ENCODE measurements at places on chromosomes 6 and 20.

DNA sequence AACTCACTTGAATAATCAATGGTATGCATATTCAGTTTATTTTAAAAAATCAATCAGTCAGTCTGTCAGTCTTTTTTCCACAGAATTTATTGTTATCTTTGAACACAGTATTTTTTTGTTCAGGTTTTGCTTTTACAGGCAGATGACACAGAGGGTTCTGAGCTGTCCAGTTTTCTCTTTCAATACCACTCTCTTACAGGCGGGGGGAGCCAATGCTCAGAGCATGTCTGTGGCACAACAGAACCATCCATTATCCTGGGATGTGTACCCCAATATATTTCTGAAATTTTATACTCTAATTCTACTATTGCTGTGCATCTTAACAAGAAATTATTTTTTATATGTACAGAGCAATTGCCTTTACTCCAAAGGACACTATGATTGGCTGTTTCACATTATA lies 21.2 kb downstream of the ROS1 start:
- no peak for DNase-seq

GRCh38 chr6:97501853-97502252 lies 218.8 kb upstream of the MMS22L start:
- no peak for DNase-seq

GRCh38 chr6:43974643-43975230 lies 152.5 kb downstream of the MRPL14 start:
- DNase-seq = no peak

DNA sequence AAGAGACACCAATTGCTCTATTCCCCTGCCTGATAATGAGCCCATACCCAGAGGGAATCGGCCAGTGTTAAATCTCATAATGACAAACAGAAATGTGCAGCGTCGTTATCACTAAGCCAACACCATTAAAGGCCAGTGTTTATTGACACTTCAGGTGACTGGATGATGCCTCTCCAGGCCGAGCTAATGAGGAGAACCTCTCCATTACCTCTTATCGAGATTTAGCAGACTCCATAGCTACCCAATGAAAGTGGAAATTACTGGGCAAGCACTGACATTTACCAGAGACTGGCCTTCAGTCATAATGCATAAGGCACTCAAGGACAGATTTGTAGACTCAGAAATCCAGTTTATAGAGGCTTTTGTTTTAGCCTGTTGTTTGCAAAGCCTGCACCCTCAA lies 669.5 kb downstream of the MAFB start:
- no peak for DNase-seq

DNA sequence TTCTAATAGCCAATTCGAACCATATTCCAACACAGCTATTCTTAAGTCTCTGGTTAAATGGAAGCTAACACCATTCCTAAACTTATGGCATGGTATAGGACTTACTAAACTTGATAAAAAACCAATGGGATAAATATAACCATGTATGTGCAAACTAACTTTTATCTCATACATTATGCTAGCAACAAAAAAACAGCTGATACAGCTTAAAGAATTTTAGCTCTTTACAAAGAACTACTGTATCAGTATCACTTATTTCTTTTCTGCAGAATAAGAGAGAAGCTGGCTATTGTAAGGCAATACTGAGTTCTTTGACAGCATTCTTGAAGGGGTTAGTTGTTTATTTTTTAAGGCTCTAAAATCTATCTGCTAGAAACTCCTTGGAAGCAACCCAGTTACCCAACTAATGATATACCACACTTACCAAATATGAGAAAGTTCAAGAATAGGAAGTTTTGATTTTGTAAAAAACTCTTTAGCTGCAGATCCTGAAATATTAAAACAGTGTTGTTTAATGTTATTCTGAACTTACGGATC lies 44.9 kb downstream of the REPS1 start:
- no peak for DNase-seq

DNA sequence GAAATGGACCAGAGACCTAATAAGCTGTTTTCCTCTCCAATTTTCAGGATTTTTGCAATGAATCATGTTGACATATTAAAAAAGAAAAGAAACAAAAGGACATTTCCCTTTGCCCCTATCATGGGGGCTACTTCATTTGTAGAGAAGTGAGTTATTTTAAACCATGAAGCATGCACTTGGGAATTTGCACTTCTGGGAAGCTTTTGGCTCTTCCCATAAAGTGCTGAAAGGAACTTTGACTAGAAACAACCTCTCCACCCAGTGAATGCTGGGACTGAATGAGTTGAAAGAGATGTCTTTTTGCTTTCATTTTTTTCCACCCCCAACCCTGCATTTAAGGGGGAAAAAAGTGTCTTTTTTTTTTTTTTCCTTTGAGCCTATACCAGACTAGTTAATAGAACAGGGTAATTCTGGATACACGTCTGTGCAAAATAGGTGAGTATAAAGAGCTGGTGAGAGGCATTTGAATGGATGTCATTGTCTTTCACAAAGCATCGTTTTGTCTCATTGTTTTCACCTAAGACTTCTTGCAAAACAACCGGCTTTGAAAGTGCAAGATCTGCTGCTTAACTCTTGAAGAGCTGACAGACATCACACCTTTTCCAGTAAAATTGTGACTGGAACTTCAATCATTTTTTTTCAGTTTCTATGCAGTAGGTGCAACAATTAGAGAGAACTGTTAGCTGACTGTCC lies 138.7 kb upstream of the BACH2 start:
- DNase-seq = no peak

GRCh38 chr6:132934496-132934895 lies 120.1 kb downstream of the RPS12 start:
- no peak for DNase-seq

GRCh38 chr20:34452281-34452982 lies 63.8 kb upstream of the DYNLRB1 start:
- DNase-seq = no peak

GRCh38 chr6:14375930-14376329 lies 258.4 kb downstream of the CD83 start:
- DNase-seq = no peak

- no peak for DNase-seq
These were observed 569.7 kb upstream of the CITED2 start for GRCh38 chr6:139944131-139944530.

GRCh38 chr6:90739802-90740201 lies 152.9 kb upstream of the MAP3K7 start:
- DNase-seq = no peak

DNA sequence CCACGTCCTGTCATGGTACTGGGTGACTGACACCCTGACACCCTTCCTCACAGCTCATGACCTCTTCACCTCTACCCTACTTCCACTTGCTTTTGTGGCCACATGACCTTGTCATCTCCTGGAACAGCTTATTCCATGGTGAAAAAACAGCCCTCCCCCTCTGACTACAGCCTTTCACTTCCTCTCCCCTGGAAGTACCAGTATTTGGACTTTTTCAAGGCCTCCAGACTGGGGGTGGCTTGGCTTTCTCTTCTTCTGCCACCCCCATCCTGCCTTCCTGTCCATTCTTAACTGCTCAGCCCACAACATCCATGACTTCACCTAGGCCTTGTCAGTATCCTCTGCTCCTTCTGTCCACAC lies 168.4 kb downstream of the CARMIL1 start:
- DNase-seq = no peak

DNA sequence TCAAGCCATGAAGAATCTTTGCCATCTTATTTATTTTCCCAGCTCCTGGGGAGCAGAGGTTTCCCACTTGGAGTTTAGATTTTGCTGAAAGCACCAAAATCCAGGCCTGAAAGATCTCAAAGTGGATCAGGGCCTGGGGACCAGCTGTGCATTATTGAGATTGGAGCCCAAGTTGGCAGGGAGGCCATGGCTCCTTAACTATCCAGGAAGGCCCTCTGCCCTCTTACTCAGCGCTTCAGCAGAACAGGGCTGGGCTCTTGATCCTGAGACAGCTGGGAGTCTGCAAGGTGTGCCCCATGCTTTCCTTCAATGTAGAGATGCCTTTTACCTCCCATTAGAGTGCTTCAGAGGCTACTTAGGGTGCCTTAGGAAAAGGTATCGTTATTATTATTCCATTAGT lies 24.6 kb downstream of the FOXO3 start:
- no peak for DNase-seq

DNA sequence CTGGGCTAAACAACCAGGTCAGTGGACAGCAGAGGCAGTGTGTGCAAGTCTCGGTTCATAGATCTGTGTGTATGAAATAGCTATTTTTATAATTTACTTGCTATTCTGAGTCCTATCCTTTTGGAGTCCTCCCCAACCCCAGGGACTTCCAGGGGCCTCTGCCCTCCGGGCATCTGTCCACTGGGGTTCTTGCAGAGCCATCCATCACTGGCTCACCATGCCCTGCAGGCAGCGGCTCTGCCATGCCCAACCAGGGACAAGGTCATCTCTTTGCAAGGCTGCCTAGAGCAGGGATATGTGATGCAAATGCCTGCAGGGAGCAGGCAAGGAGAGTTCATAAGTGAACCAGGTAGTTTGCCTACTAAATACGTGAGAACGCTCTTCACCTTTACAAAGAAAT lies 10.5 kb upstream of the BEND3 start:
- no peak for DNase-seq

DNA sequence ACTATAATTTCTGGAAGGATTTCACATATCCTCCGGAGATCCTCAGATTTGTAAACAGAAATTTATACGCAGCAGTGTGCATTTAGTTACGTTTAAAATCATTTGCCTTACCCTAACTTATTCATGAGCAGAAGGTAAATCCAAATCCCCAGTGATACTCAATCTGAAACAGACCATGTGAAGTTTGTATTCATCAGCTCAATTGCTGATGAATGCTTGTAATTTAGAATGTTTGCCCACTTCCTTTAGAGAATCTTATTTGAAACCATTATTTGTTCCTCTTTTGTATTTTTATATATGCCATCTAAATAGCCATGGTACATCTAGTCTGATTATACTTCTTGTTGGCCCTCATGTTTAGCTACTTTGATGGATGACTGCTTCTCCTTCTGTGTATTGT lies 15.4 kb downstream of the TAAR1 start:
- DNase-seq = no peak

DNA sequence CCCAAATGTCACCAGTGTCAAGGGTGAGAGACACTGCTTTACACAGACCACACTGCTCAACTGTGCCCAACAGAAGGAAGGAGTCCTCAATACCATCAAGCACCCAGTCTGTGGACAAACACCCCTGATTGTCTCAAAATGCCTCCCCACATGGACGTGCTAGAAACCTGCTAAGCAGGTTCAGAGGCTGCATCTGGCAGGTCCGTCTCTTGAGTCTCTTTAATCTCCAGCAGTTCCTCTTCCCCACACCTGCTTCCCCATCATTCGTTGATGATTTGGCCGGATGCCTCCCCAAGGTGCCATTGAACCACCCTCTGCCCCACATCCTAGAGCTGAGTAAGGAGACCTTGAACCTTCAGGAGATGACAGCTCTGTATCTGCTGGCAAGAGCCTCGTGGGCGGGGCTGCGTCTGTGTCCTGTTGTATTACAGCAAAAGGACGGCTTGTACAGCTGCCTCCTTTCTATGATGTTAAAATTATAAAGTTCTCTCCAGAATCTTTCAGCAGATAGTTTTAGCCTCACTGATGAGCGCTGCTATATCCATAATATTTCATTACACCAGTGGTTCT lies 179.2 kb downstream of the PREX1 start:
- DNase-seq = no peak

DNA sequence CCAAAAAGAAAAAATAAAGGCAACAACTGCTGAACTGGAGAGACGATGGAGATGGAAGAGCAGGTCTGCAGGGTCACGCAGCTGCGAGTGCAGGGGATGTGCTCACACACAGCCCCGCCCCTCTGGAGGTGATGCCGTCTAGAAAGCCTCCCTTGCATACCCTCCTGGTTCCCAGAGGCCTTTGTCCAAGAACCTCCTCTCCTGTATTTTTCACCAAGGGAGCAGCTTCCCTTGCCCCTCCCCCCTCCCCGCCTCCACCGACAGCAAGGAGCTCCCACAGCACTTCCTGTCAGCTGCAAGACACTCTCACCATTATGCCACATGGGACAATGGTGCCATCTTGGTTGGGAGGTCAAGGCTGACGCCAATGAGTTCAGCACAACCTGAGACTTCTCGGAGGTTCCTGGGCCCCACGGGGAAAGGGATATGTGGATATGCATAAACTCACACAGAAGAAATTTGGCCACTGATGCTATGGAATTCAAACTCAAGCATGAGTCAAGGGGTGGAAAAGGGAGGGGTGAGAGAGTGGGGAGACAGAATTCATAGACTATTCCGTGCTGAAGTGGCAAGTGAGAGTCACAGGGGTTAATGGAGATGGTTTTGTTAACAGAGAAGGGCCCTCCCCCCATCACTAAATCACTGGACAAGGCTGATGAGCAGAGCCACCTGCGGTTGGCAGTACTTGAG lies 132.9 kb downstream of the SCML4 start:
- no peak for DNase-seq

DNA sequence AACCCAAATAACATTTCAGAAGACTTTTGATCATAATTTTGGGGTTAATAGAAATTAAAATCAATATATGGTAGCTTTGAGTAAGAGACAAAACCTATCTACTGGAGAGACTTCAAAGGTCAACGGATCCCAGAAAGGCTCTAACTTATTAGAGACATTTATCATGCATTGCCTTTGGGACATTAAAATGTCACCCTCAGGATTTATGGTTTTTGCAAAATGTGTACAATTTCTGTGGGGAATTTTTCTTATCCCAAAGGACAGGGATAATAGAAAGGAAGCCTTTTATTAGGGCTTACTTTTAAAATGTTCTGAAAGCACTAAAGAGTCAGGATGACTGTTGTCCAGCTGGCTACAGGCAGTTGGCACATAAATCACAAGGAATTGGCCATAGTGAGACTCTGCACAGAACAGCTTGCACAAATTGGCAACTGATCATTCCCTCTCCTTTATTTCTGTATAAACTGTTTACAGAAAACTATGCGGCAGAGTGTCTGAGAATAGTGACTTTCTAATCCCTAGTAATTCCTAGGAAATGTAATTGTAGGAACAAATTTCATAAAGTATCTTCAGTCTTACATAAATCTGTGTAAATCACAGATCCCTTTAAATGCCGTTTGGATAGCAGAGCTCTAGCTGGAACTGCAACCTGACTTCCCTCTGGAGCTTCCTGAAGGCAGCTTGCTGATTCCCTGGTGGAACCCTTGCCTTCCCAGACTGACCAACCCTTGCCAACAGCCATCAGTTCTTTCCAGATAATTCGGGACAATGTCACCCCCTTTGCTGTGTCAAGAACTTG lies 201.1 kb upstream of the PREP start:
- no peak for DNase-seq

DNA sequence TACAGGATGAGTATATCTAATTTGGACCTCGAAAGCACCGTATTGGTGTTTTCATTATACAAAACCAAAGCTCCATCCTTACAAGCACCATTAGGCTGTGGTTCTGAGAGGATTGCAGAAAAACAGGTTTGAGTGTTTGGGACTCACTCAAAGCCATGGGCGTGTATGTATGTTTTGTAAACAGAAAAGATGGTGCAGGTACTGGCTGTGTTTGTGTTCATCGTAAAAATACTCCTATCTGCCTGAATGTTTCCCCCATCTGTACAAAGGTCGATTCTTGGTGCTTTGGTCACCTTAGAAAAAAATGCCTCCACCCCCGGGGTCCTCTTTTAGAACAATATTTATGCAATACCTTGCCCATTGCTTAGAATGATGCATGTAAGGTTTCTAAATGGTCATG lies 286.6 kb downstream of the TSHZ2 start:
- DNase-seq = no peak
